Natural killer cell treated with Interleukin-12 subunit alpha and Interleukin-12 subunit beta and Interleukin-15 and Interleukin-18, amount 100 ng/mL, for 72 hours (primary cell): ENCODE measurements at places on chromosomes 2 and 18. TPM values are rescaled to one million over a fixed set of nuclear protein-coding genes. Genes with fewer than 3 reads are reported as not detected.

DNA sequence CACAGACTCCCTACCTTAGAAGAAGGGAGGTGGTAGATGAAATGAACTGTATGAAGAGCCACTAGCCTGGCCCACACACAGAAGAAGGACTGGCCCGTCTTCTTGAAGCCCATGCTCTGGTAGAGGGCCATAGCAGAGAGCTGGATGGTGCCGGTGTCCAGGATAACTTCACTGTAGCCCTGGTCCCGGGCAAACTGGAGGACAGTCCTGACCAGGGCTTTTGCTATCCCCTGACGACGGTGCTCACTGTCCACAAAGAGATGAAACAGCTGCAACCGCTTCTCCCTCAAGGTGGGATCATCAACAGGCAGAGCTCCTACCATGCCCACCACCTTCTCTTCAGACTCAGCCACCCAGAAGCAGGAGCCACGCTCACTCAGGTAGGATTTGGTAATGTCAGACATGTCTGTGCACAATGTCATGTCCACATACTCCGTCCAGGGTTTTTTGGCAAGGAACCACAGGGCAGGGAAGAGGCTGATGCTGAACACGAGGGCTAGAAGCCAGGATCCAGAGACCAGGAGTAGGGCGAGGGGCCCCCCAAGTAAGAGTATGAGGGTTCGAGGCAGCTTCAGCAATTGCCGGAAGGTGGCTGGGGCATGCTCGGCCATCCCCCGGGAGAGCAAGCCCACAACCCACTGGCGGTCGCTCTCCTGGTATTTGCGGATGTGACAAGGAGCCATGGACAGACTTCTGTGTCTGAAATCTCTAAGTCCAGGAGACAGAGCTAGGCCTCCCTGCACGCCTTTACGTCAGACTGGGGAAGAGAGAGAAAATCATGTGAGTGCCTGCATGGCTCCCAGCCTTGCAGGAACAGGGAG is 1.1 kb downstream of the NAT8 start:
- DNase-seq: no peak

GRCh38 chr2:26969077-26969844 is 1.2 kb upstream of the MAPRE3 start:
- no peak for DNase-seq

GRCh38 chr2:237873421-237873831 is 14.0 kb downstream of the RAMP1 start:
- DNase-seq: no peak

DNA sequence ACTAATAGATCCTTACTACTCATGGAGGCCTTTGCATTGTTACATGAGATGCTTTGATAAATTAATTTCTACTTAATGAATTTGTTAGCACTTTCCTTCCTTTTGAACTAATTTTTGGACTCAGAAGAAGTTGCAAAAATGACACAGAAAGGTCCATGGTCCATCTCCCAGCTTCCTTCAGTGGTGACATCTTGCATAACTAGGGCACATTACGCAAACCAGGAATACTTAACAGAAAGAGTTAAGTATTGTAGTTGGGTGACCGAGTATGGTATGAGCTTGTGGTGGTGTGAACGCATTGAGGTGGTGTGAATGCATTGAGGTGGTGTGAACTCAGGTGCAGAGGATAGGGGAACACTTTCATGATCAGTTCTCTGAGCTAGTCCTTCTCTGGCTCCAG is 151.1 kb upstream of the TWIST2 start:
- no peak for DNase-seq

- no peak for DNase-seq
Measured at GRCh38 chr18:3947383-3947782, 497.4 kb downstream of the TGIF1 start.

DNA sequence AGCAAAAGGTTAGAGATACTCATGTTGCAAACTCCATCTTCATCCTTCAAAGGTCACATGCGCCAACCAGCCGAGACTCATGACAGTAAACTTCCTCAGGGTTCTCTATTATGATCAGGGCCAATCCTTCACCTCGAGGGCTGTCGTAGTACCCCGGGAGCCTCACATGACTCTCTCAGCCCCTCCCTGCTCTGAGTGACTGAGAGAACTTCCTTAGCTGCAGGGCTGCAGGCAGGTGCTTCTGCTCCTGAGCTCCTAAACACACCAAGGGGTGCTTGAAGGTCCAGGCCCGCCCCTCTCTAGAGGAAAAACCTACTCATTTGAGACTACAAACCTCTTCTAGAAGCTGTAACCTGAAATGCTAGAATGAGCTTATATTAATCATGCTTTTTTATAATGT is 48.2 kb downstream of the LONRF2 start:
- no peak for DNase-seq

MOGAT1 gene
- not detected for total RNA-seq

LIMS3 gene
- total RNA-seq: 0.43 TPM

CABYR gene
- total RNA-seq: 2.2 TPM

GKN2 gene
- total RNA-seq: not detected
